NCI-H510A treated with DMSO at 0.1 percent for 48 hours (cell line): ENCODE measurements at places on chromosomes 6 and 20.

GRCh38 chr6:143401068-143401446 is 49.4 kb downstream of the ADAT2 start:
- no peak for DNase-seq

- no peak for DNase-seq
Observed at GRCh38 chr6:165984729-165985275, 182.8 kb downstream of the TBXT start.

DNA sequence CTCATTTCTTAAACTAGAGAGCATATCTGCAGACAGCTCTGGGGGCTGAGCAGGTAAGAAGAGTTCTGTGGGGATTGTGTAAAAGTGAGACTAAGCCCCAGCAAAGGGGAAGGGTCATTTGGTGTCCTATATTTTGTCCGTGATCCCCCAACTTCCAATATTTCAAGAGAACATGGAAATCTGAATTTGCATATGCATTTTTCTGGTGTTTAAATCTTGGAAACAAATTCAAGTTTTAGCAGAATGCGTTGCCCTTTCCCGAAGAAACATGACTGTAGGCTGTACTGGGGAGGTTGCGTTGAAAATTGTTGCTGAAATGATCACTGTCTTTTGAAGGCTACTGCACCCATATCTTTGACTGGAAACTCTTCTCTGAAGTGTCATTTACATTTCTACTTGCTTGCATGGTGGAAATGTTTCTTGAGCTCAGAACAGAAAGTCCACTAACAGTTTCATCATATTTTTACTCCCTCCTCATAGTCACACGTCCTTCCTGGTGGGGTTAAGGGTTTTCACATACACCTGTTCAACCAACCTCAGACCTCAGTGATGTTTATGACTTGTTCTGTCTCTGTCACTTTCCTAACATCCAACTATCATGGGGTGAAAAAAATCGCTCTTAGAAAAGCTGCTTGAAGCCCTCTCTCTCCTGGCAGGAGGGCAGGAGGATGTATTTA is 140.3 kb downstream of the BCAS1 start:
- DNase-seq = no peak

GRCh38 chr20:60402189-60403058 is 444.2 kb downstream of the CDH26 start:
- no peak for DNase-seq

DNA sequence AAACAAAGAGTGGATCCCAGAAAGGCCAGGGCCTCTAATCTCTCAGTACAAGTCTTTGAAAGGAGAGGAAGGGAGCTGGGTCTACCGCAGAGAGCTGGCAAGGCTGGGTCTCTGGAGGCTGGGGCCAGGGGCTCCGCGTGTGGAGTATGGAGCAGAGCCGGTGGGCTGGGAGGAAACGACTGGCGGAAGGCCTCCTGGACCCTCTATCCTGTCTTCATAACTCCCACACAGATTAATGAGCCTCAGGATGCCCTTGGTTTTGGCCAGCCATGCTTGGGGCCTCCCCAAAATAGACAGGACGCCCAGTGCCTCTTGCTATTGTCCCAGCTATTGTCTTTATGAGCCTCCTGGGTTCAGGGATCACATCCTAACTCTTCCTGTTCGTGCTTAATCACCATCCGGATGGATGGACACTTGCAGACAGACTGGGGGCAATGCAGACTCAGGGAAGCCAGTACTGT is 306.4 kb downstream of the DHX35 start:
- DNase-seq = no peak

GRCh38 chr6:57315111-57315510 is 2.3 kb upstream of the PRIM2 start:
- no peak for DNase-seq

- DNase-seq = no peak
Observed at GRCh38 chr6:13915561-13916229, 9.1 kb upstream of the RNF182 start.
